Ovary (tissue), 10 donors: ENCODE measurements at places on chromosomes 16 and 17. TPM values are rescaled to one million over a fixed set of nuclear protein-coding genes. Genes with fewer than 3 reads are reported as not detected.

The KCNJ12 gene
- total RNA-seq = 0.40 TPM

The FASN gene
- total RNA-seq = 22.4 TPM

The SLC52A1 gene
- total RNA-seq = not detected

DNA sequence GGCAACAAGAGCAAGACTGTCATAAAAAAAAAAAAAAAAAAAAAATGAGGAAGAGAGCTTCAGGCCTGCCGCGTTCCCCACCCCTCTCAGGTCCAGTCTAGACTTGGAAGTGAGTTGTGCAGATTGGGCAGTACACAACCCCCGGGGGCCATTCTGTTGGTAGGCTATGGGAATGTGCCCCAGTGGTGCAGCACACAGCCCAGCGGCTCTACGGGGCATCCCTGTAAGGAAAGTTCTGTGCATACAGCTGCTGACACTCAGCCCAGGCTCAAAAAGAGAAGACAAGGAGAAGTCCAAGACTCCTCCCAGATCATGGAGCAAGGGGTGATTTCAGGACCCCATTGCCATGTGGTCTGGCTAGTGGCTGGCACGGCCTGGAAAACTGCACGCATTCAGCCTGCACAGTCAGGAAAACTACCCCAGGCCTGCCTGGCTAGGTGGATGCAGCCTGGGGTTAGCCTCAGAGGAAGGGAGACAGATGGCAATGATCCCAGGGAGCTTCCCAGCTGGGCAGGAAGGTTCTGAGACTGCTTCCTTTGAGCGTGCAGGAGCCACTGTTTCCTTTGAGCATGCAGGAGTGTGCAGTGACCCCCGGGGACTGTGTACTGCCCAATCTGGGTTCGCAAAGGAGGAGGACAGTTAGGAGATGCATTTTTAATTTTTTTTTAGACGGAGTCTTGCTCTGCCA, 44.8 kb downstream of the PECAM1 start:
- no peak overlapping the region for H3K4me3 ChIP-seq
- H3K36me3 ChIP-seq = no peaks in the 10 kb centered on the region
- no peaks in the 10 kb centered on the region for H3K27me3 ChIP-seq
- peaks cover 4% of the 10 kb centered on the region for H3K4me1 ChIP-seq
- H3K27ac ChIP-seq = no peak overlapping the region
- DNase-seq = no peak

- DNase-seq = no peak
- no peaks in the 10 kb centered on the region for H3K27me3 ChIP-seq
- H3K27ac ChIP-seq = no peak overlapping the region
- no peak overlapping the region for H3K4me3 ChIP-seq
- H3K4me1 ChIP-seq = peaks cover 16% of the 10 kb centered on the region
Observed at GRCh38 chr16:57484515-57485005, 1.7 kb downstream of the DOK4 start.

DNA sequence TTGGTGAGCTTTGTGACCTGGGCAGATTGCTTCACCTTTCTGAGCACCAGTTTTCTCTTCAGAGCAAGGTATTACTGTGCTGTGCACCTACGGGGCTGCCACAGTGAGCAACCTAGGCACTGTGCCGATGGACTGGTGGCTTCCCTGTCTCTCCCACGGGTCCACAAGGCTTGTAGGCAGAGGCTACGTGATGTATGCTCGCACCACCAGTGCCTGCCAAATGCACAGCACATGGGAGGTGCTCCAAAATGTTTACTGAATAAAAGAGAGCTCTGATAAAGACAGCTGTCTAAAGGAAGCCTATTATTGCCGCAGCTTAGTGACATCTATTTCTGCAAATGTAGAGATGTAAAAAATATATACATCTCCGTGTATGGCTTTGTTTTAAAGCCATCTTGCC, 139.2 kb downstream of the CDK5R1 start:
- no peaks in the 10 kb centered on the region for H3K36me3 ChIP-seq
- no peak for DNase-seq
- H3K27me3 ChIP-seq = no peaks in the 10 kb centered on the region
- H3K4me3 ChIP-seq = no peak overlapping the region
- peaks cover 4% of the 10 kb centered on the region for H3K4me1 ChIP-seq
- H3K27ac ChIP-seq = no peak overlapping the region

GRCh38 chr17:40418428-40418706, 671 bp upstream of the TOP2A start:
- DNase-seq = peak; percentile 57
- H3K27ac ChIP-seq = no peak overlapping the region
- H3K36me3 ChIP-seq = no peaks in the 10 kb centered on the region
- H3K27me3 ChIP-seq = no peaks in the 10 kb centered on the region
- H3K4me1 ChIP-seq = peaks cover 6% of the 10 kb centered on the region
- H3K4me3 ChIP-seq = peak overlapping the region; percentile 54

- H3K27ac ChIP-seq = no peak overlapping the region
- H3K36me3 ChIP-seq = no peaks in the 10 kb centered on the region
- no peak for DNase-seq
- no peaks in the 10 kb centered on the region for H3K27me3 ChIP-seq
- no peak overlapping the region for H3K4me3 ChIP-seq
Observed at GRCh38 chr17:10738521-10739258, 8.9 kb upstream of the TMEM220 start.
